NCI-H460 (cell line): ENCODE measurements at places on chromosomes 5 and 9. TPM values are rescaled to one million over a fixed set of nuclear protein-coding genes. Genes with fewer than 3 reads are reported as not detected.

The STC2 gene
- total RNA-seq, result 96.3 and 128 TPM in 2 replicates

The EQTN gene
- not detected in 2 replicates for total RNA-seq

The ADGRV1 gene
- total RNA-seq, result 1.8 TPM in 2 replicates

The C9orf72 gene
- total RNA-seq, result 30.1 and 38.3 TPM in 2 replicates

The SPATA31A3 gene
- total RNA-seq, result not detected in 2 replicates

The PAEP gene
- 2.9 and 3.7 TPM in 2 replicates for total RNA-seq

The IL9 gene
- total RNA-seq, result not detected in 2 replicates

The LAMC3 gene
- total RNA-seq, result 8.9 and 9.2 TPM in 2 replicates

The ABLIM3 gene
- total RNA-seq, result 6.5 and 7.0 TPM in 2 replicates

The ANKRD33B gene
- total RNA-seq, result 7.2 and 8.4 TPM in 2 replicates

The C9 gene
- total RNA-seq, result not detected in 2 replicates
